ENCODE measurements at places on chromosomes 5 and 9. TPM values are rescaled to one million over a fixed set of nuclear protein-coding genes. Genes with fewer than 3 reads are reported as not detected.

- no peak for DNase-seq
These were observed 11.3 kb downstream of the CTXN3 start for GRCh38 chr5:127660047-127660733.

DNA sequence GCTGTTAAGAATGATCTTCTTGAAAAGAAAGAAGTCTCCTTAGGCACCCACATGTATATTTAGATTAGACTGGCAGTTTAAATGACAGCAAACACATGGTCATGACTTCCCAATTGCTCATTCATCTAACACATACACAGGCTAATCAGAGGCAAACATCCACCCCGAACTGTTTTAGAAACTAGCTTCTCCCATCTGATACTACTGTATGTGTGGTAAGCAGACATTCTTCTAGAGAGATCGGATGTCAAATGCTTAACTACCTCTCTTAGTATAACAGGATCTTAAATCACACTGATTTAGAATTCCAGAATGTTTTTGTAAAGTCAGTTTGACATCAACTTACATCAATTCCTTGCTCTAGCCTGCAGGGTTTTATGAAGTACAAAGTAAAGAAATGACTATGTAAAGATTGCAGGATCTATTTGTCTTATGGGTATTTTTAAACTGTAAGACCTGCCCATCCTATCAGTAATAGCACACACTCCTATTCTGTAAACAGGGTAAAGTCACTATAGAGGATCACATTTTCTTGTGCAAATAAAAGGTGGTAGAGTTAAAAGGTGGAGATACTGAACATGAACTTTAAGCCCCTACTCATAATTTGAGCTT, 239.7 kb downstream of the MLLT3 start:
- DNase-seq, result no peak

- DNase-seq, result no peak
These were observed 43.4 kb downstream of the OTULIN start for GRCh38 chr5:14707811-14708390.

- DNase-seq, result no peak
These were observed 80.6 kb upstream of the SHB start for GRCh38 chr9:38149647-38150046.

DNA sequence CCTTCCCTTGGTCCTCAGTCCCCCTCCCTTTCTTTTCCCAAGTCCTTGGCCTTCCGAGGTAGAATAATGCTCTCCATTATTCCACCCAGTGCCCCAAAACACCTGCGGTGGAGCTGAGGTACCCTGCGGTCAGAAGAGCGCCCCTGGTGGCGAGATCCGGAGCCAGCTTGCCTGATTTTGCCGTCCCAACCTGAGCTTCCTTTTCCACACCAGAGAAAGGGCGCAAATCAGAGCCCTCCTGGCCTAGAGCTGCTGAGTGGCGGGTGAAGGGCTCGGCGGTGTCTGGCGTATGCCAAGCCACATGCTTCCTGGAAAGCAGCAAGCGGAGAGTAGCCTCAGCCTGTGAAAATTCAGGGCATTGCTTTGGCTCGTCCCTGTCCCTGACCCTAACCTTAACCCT, 21.1 kb upstream of the CARTPT start:
- no peak for DNase-seq

DNA sequence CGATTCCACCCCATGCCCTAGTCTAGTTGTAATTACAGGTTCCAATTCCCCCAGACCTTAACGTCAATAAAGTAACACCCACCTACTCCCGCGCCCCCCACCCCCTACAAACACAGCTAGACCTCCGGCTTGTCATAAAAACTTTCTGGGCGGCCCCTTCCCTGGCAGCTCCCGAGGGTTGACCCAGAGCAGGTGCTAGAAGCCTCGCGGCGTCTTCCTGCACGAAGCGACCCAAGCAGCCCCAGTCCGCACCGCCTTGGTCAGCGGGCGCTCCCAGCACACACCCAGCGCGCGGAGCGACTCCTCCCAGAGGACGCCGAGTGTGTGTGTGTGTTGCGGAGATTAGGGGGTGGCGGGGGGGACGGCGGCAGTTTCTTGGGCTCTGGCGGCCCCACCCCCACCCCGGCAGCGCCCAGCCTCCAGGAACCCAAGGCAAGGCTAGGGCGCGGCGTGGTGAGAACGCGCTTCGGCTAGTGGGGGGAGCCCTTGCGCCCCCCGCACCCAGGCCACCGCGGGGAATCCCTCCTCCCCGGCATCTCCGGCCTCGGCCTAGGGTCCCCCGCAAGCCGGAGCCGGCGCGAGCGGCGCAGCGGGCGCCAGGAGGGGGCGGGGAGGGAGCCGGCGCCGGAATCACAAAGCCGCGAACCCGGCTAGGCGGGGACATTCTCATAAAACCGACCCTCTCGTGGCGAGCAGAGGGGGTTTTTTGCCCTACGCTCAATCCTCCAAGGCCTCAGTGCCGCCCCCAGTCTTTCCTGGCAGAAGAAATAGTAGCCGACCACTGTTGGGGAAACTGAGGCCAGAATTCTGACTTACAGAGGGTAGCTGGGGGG, 2.2 kb downstream of the PCDH1 start:
- no peak for DNase-seq

DNA sequence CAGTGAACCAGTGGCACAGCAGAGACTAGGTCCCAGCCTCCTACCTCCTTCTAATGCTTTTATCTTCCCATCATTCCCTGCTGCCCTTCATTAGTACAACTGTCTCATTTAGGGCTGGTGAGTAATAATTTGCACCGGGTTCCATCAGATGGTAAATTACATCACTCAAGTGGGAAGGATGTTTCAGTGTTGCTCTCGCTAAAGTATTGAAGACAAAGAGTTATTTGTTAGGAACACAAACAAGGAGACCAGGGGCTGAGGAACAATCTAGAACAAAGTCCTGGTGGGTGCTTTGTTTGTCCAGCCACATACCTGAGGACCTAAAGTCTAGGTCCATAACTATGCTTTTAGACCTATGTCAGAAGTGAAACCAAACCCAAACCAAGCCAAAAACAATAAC, 52.4 kb downstream of the SEC61B start:
- no peak for DNase-seq

GRCh38 chr5:168607946-168608345, 28.8 kb upstream of the PANK3 start:
- DNase-seq, result no peak

DNA sequence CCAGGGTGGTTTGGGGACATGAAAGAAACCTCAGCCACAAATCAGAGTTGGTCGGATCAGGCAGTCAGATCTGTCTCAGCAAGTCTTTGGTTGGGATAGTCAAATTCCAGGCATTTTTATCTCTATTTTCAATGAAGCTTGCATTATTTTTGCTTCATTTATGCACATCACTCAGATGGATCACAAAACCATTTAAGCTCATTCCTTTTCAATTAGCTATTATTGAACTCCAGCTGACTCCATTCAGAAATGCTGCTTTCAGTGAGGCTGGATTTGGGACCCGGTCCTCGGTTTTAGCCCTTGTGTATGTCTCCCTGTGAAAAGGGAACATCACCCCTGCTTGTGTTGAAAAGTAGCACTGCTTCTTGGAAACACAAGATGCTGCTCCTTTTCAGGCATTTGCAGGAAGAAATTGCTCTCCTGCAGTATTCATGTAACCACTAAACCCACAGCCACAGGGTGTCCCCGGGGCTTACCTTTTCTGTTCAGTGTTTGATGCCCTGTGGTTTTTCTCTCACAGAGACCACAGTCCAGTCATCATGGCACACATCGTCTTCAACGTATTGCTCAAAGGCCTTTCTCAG, 232.9 kb downstream of the NFIB start:
- no peak for DNase-seq

DNA sequence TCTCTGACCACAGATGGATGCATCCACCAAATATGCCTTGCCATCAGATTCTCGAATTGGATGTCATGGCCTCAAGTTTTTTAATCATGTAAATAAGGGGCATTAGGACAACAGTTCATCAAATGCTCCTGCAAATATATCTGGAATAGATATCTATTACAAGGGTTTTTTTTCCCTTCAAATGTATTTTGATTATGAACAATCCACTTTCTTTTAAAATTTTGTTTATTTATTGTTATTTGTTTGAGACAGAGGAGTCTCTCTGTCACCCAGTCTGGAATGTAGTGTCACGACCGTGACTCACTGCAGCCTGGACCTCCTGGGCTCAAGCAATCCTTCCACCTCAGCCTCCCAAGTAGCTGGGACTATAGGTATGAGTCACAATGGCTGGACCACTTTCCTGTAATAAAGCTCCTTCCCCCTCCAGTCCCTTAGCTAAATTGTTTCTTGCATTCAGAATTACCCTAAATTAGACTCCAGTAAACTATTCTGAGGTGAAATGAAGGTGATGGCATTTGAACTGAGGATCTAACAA, 1412.1 kb downstream of the EFNA5 start:
- DNase-seq, result peak; percentile 3

DNA sequence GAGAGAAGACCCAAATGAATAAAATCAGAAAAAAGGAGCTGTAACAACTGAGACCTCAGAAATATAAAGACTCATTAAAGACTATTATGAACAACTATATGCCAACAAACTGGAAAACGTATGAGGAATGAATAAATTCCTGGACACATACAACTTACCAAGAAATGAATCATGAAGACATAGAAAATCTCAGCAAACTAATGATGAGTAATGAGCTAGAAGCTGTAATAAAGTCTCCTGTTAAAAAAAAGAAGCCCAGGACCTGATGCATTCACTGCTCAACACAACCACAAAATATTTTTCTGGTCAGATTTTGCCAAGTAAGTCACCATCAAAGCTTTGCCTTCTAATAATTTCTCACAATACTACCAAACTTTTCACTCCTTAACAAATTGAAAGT, 666.7 kb downstream of the LRRC70 start:
- DNase-seq, result no peak

DNA sequence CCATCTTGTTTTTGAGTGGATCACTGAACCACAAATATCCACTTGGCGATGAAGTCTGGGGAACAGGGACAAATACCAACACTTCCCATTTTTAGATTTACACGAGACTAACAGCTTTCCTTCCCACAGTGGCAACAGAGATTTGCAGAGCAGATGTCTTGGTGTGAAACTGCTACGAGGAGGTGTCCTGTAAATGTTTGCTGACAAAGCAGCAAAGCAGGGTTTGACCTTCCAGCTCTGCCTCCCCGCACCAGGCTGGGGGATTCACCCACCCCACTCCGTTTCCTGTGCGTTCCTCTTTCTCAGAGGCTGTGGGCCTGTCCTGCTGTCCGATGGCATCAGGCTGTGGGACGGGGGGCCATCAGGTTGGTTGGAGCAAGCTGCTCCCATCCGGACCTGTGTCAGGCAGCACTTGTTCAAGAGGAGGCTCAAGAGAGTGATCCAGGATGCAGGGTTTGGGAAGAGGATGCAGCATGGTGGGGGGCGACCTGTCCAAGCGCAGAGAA, 693 bp upstream of the RGS3 start:
- DNase-seq, result no peak

DNA sequence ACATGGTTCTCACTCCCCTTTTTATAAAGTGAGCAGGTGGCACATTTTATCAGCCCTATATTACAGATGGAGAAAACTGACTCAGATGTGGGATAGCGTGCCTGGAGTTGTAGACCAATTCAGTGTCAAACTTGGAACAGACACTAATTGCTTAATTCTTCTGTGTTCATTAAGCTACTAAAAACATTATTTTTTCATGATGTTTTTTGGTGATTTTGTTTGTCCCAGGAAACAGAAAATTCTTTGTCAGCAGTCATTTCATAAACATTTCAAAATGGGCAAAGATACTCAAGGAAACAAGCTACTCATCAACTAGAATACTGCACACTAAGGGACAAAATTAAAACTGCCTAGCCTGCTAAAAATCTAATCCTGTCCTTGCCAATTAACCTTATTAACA, 2.2 kb downstream of the ABHD17B start:
- DNase-seq, result no peak

DNA sequence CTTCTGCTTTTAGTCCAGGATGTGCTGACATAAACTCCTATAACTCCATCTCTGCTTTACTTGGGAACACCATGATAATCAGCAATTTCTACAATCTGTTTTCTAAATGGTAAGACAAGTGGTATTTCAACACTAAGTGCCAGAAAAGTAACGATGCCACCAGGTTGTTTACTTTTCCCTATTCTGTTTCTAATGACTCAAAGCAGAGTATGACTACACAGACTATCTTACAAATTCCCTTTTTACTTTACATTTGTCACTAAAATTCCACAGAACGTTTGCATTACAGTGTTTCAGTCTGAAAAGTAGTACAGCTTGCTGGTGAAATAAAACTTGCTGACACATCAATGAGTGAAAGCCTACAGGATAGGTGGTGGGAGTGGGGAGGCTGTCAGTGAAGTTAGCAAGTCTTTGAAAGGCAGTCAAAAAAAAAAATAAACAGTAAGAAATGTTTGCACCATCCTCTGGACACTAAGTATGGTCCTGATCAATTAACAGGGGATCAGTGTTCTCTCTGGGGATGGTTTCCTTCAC, 186.5 kb downstream of the LURAP1L start:
- DNase-seq, result no peak

DNA sequence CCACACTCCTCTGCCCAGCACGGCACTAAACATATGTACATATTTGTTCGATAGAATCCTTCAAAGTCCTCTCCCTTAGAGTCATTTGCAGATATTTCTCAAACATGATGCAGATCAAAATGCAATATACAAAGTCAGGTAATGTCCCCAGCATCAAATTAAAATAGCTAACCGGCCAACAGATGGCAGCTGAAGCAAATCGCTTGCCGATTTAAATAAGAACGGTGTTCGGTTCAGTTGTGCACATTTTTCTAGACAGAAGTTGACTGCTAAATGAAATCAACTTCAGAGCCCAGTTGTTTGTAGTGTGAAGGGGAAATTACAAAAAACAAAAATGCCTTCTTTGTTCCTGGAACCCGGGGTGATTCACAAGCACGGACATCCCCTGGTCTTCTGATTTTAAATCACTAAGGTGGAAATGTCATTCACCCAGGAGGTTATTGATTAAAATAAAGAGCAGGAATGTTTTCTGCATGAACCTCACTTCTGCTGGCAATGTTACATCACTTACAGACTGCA, 219.2 kb downstream of the EBF1 start:
- no peak for DNase-seq

DNA sequence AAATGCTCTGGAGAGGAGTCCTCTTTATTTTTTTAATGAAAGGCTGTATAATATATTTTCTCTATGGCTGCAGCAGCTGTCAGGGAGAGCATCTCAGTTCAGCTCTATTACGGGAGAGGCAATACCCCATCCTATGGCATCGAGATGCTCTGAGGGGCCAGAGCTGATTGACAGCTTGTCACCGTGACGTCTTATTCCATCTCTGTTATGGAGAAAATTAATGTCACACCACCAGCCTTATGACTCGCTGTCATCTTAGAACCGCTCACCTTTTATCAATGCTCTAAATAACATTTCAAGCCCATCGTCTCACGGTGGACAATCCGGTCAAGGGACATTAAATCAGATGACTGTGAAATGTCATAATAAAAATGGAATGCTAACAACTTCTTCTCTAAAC, 273.5 kb downstream of the SLF1 start:
- no peak for DNase-seq

DNA sequence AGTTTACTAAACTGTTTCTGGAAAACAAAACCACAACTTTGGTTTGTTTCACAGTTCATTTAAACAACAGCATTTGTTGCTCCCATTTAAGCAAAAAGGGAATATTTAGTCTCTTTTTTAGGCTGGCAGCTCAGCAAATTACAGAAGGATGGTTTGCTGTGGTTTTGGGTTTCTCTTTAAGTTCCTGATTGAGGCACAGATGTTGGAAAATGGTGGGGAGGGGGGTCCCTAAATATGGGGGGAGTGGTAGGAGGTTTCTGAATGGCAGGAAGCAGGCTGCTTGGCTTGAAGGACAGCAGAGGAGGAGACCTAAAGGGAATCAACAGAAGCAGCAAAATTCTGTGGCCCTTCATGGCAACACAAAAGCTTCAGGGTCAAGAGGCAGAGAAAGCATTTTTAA, 263.4 kb downstream of the ZSWIM6 start:
- no peak for DNase-seq

The IGFBPL1 gene
- total RNA-seq, result 7.6 TPM

The FAM200C gene
- 8.3 TPM for total RNA-seq

The SLC1A1 gene
- 41.6 TPM for total RNA-seq

The NAIF1 gene
- 12.3 TPM for total RNA-seq

The ZNF658 gene
- 4.3 TPM for total RNA-seq
